Stimulated activated CD4-positive, alpha-beta T cell treated with anti-CD3 and anti-CD28 coated beads, Interleukin-2, amount 100 ng/mL, for 24 hours (primary cell): ENCODE measurements at places on chromosomes 11 and 22.

GRCh38 chr11:72398058-72398758, 36.1 kb downstream of the CLPB start:
- DNase-seq, result no peak

GRCh38 chr11:48109046-48109666, 107.5 kb upstream of the OR4B1 start:
- DNase-seq, result no peak

DNA sequence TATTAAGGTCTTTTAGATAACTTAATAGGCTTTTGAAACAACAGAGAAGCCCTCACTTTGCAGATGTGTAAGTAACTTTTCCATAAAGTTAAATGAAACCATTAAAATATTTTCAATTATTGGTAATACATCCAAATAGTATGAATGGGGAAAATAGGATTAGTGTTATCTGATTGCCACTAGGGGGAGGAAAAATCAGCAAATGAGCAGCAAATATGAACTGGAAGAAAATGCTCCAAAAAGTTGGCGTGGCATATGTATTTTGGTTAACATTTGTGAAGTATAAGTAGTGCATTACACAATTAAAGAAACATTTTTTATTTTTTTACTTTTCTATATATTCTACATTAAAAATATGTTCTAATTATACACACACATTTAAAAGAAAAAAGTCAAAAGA, 259.8 kb upstream of the ANO5 start:
- DNase-seq, result no peak

GRCh38 chr11:119237515-119237914, 31.4 kb downstream of the CBL start:
- no peak for DNase-seq

- DNase-seq, result no peak
Observed at GRCh38 chr22:48098243-48098920, 1335.9 kb downstream of the TBC1D22A start.

DNA sequence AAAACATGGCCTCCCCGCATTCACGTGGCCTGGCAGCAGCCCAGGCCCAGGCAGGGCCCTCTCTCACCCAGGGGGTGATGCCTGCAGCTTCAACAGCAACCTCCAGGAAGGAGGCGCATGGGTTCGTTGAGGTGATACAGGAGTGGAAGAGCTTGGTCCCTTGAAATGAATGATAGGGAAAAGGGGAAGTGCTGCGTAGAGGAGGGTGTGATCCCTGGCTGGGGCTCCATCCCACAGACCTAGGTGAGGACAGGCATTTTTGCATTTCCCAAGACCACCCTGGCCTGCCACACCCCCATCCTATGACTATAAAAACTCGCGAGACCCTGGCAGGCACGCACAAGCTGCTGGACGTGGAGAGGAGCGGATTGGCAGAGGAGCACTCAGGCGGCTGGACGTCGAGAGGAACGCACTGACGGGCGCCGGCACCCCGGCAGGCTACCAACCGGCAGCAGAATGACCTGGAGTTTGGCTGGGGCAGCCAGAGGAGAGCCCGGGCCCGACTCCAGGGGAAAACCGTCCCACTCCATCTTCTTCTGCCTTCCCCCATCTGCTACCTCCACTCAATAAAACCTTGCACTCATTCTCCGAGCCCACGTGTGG, 32.6 kb downstream of the RTN4R start:
- no peak for DNase-seq

- no peak for DNase-seq
Observed at GRCh38 chr11:45949992-45950407, 27.5 kb downstream of the LARGE2 start.

DNA sequence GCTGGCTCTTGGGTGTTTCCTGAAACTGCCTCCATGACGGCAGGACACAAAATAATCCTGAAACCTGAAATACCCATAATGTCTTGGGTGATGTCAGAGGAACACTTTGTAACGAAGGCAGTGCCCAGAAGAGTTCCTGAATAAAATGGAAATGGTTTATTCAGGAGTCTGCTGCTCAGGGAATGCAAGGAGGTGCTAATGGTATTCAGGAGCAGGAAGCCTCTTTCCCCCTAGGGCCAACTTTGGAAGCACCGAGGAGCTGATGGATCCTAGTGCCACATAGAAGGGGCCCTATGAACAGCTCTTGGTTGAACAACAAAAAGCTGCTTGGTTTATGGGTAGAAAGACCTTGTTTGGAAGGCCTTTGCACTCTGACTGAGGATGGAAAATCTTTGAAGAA, 15.5 kb downstream of the TREH start:
- no peak for DNase-seq

DNA sequence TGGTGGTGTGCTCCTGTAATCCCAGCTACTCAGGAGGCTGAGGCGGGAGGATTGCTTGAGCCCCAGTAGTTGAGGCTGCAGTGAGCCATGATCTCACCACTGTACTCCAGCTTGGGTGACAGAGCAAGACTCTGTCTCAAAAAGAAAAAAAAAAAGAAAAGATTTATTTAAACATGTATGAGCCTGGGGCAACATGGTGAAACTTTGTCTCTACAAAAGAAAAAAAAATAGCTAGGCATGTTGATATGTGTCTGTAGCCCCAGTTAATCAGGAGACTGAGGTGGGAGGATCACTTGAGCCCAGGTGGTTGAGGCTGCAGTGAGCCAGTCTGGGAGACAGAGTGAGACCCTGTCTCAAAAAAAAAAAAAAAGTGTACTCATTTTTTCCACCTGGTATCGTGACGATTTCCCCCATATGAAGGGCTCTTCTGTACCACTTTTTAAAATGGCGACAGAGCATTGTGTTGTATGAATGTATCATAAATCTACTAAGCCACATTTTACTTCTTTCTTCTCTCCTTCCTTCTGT, 16.4 kb upstream of the KCTD14 start:
- DNase-seq, result no peak

GRCh38 chr11:8917157-8917825, 6.3 kb downstream of the AKIP1 start:
- no peak for DNase-seq

GRCh38 chr22:31193092-31193491, 19.0 kb upstream of the LIMK2 start:
- DNase-seq, result no peak

DNA sequence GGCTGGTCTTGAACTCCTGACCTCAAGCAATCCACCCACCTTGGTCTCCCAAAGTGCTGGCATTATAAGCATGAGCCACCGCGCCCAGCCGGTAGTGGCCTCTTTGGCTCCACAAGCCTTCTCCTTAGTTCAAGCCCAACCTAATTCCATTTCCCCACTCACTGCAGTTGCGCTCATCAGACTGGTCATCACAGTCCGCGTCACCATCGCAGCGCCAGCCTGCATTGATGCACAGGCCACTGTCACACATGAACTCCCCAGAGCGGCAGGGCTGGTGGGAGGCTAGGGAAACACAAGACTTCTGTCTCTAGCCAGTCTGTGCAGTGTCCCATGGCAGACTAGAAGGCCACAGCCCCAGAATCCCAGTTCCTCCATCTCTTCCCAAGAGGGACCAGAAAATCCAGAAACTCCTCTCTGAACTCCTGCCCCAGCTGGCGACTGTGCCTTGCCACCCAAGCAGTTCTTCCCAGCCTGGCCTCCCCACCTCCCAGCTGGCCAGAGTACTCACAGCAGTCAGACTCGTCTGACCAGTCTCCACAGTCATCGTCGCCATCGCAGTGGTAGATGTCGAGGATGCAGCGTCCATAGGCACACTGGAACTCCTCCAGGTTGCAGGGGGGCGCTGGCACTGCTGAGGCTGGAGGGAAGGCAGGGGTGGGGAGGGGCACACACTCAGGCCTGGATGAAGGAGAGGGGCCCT, 19.8 kb downstream of the LRP4 start:
- DNase-seq, result no peak

DNA sequence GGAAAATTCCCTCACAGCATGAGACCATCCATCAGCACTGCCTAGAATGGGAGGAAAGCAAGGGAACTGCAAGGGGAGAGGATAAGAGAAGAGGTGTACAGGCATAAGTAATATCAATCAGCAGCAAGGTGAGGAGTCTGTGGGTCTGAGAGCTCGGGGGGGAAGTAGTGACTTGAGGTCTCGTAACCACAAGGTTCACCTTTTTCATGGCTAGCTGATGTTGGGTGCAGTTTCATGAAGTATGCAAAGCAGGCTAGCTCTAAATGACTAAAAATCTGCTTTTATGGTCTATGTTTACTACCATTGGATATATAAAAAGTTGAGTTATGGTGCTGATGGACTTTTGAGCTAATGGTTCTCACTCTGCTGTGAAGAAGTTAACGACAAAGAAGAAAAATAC, 35.8 kb downstream of the OR4C6 start:
- no peak for DNase-seq

DNA sequence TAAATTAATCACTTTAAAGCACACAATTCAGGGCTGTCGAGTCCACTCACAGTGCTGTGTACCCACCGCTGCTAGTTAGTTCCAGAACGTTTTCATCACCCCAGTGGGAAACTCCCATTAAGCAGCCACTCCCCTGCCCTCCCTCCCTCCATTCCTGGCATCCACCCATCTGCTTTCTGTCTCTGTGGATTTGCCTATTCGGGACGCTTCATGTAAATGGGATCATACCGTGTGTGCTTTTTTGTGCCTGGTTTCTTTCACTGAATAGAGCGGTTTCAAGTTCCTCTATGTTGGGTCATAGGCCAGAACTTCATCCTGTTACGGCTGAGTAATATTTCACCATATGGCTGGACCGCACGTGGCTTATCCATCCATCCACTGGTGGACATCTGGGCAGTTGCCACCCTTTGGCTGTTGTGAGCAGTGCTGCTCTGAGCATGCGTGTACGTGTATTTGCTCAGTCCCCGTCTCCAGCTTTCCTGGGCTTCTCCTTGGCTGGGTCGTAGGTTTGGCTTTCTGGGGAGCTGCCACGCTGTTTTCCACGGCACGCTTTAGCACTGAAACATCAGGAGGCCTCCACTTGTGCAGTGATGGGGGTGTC, 30.1 kb downstream of the ARHGAP8 start:
- DNase-seq, result no peak

GRCh38 chr11:86593833-86594232, 78.6 kb downstream of the ME3 start:
- DNase-seq, result no peak

- no peak for DNase-seq
Observed at GRCh38 chr11:123416566-123416965, 13.5 kb upstream of the GRAMD1B start.

- DNase-seq, result no peak
Observed at GRCh38 chr22:37023743-37024338, 4.3 kb downstream of the MPST start.

DNA sequence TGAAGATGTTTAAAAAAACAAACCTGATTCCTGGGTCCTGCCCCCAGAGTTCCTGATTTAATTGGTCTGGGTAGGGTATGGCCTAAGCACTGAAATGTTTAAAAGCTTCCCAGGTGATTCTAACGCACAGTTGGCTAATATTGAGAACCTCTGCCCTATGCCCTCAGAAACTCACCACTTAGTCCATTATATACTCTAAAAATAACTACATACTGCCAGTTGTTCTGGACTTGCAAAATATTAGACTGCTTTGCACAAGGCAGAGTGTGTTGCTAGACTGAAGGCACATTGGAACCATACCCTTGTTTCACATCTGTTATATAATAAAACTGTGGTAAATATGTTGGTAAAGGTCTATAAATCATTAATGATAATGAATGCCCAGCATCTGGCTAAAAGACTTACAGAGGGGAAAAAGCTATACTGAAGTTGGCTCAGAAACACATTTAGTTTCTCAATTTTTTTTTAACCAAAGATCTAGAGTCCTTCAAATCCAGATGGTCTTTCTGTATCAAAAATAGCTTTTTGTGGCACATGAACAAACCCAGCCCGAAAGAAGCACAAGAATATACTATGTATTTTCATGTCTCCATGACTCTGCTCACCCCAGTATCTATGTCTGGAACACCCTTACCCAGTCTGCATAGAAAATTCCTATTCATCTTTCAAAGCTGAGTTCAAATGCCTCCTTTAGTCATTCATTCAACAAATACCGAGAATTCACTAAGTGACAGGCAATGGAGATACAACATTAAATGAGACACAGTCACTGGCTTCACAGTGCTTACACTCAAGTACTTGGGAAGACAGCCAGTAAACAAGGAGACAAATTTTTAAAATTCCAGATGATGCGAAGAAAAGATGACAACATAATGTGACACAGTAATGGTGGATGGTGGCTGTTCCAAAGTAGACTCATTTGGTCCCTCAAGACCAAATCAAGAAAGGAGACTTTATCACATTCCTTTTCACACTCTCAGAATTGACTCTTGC, 44.1 kb downstream of the RBFOX2 start:
- DNase-seq, result no peak

GRCh38 chr11:103870821-103871309, 165.6 kb upstream of the DDI1 start:
- no peak for DNase-seq

DNA sequence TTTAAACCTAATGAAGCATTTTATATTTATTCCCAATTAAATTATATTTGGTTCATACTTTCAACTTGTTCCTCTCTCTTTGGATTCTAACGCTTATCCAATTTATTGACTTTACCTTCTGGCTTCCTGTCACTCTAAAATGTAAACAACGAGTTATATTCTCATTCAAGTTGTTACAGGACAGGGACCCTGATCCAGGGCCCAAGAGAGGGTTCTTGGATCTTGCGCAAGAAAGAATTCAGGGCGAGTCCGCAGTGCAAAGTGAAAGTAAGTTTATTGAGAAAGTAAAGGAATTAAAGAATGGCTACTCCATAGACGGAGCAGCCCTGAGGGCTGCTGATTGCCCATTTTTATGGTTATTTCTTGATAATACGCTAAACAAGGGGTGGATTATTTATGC, 405.6 kb upstream of the API5 start:
- DNase-seq, result no peak

- DNase-seq, result no peak
Observed at GRCh38 chr11:20376162-20376730, 11.3 kb upstream of the PRMT3 start.

- DNase-seq, result no peak
Observed at GRCh38 chr11:97570636-97571035, 1180.8 kb downstream of the JRKL start.

DNA sequence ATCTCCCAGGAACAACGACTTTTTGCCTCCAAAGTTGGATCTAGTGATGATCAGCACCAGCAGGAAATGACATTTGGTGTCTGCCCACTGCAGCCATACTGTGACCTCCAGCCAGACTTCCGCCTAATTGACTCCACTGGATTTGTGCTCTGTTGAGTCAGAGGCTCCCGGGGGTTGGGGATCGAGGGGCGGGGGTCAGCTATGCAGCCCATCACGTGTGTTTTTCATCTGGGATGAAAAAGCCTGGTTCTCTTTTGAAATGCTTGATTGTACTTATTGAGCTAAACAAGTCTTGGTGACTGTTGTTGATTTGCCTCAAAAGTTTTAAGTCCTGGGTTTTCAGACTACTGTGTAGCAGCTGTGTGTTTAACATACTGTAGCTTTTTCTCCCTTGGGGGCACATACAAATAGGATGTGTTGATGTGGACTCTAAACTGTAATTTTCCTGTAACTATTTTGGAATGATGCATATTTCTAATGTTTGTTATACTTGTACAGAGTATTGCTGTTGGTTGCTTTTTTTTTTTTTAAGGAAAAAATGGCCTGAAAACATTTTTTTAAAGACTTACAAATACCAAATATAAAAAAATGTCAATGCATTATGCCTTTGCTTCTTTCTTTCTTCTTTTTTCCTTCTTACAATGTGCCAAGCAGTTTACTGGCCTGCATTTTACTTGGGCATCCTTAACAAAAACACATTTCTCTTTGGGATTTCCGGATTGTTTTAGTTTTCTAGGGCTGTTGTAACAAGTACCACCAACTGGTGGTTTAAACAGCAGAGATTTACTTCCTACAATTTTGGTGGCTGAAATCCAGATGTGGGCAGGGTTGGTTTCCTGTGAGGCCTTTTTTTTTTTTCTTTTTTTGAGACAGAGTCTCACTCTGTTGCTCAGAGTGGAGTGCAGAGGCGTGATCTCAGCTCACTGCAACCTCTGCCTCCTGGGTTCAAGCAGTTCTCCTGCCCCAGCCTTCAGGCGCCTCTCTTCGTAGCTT, 46.1 kb upstream of the OR4B1 start:
- no peak for DNase-seq
